Testis (tissue), 5 donors: ENCODE measurements at places on chromosomes 3 and 15. TPM values are rescaled to one million over a fixed set of nuclear protein-coding genes. Genes with fewer than 3 reads are reported as not detected.

Gene TBC1D23
- polyA plus RNA-seq: 20.6 TPM

Gene MAGI1
- 60.4 TPM for polyA plus RNA-seq

Gene TMC3
- polyA plus RNA-seq: 0.26 TPM

Gene MRAS
- polyA plus RNA-seq: 27.6 TPM

Gene CLSTN2
- polyA plus RNA-seq: 3.1 TPM

Gene SCAANT1
- polyA plus RNA-seq: 4.4 TPM

Gene CFAP100
- polyA plus RNA-seq: 74.2 TPM

Gene SPINK8
- polyA plus RNA-seq: not detected

Gene TEX55
- polyA plus RNA-seq: 176 TPM

Gene FEM1B
- 122 TPM for polyA plus RNA-seq

Gene CADPS
- polyA plus RNA-seq: 8.6 TPM

Gene PPM1L
- polyA plus RNA-seq: 4.4 TPM

Gene APEH
- 72.3 TPM for polyA plus RNA-seq

Gene RTP2
- polyA plus RNA-seq: 0.79 TPM

Gene CLDN16
- polyA plus RNA-seq: 0.36 TPM

Gene GOLGA8J
- polyA plus RNA-seq: 6.3 TPM

Gene IL17RE
- 1.8 TPM for polyA plus RNA-seq

Gene GJD2
- polyA plus RNA-seq: 0.11 TPM

Gene EAF1
- polyA plus RNA-seq: 28.5 TPM

Gene CYP1A1
- 5.6 TPM for polyA plus RNA-seq
